OCI-M1 (cell line): ENCODE measurements at places on chromosomes 12 and 14.

DNA sequence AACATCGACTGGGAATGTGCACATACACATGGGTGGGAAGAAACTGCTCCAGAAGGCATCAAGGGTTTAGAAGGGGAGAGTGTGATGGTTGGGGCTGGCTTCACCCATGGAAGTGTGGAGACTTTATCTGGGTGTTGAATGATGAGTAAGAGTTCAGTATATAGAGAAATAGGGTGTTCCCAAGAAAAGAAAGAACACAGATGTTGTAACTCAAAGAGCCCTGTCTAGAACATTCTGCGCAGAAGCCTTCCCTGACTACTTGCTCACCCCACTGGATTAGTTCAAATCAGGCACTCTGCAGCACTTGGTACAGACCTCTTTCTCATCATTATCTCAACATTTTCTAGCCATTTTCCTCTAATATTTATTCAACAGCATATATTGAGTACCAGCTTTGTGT, 491.7 kb downstream of the SNAPC1 start:
- no peak for DNase-seq

- DNase-seq, result no peak
Observed at GRCh38 chr12:70840656-70841350, 79.7 kb downstream of the PTPRR start.

DNA sequence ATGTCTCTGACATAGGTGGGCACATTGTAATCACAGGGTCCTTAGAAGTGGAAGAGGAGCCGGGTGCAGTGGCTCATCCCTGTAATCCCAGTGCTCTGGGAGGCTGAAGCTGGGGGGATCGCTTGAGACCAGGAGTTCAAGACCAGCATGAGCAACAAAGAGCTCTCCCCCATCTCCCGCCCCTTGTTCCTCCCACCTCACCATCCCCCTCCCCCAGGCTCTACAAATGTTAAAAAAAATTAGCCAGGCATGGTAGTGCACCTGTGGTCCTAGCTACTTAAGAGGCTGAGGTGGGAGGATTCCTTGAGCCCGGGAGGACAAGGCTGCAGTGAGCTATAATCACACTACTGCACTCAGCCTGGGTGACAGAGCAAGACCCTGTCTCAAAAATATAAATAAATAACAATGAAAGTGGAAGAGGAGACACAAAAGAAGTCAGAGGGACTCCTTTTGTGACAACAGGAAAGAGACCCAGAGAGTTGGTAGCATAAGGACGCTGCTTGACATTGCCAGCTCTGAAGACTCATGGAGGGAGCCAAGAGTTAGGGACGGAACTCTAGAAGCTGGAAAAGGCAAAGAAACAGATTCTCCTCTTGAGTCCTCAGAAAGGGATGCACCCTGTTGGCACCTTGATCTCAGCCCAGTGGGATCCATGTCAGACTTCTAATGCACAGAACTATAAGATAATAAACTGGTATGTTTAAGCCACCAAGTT, 29.6 kb upstream of the CSRP2 start:
- no peak for DNase-seq

GRCh38 chr12:71183018-71183417, 25.2 kb upstream of the TSPAN8 start:
- DNase-seq, result peak; percentile 20

- DNase-seq, result no peak
Observed at GRCh38 chr12:108312693-108313189, 26.4 kb downstream of the CMKLR1 start.

GRCh38 chr12:40238266-40238902, 13.6 kb downstream of the LRRK2 start:
- DNase-seq, result no peak

DNA sequence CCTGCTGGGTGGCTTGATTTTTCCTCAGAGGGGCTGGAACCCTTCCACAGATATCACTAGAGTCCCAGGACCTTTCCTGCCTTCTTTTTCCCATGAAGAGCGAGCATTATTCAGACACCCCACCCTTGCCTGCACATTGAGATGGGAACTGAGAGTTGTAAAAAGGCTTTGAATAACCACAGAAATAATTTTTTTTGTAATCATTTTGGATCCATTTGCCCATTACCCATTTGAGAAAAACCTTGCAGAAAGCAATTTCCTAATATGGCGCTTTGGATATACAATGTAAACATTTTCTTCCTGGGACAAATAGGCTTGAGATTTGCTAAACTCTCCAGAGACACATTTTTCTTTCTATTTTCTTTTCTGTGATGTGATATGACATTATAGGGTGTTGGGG, 250.6 kb downstream of the MSRB3 start:
- no peak for DNase-seq

DNA sequence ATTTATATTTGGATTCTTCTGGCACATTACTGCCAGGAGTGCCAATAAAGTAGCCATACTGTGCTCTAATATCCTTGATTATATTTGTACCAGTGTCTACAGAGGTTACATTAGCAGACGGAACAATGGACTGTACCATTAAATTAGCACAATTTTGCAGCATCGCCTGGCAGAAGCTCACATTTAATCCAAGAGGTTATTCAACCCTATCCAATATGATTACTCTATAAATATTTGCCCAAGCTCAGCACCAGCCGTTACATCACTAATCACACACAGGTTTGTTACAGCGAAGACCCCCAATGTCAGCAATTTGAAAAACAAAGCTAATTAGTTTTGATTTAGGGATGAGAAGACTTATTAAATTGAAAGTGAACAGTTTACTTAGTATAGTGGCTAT, 16.9 kb upstream of the MGST1 start:
- no peak for DNase-seq

- DNase-seq, result peak; percentile 19
Observed at GRCh38 chr12:95393191-95393790, 80.7 kb upstream of the METAP2 start.

- DNase-seq, result no peak
Observed at GRCh38 chr12:64737539-64737938, 21.7 kb downstream of the GNS start.

DNA sequence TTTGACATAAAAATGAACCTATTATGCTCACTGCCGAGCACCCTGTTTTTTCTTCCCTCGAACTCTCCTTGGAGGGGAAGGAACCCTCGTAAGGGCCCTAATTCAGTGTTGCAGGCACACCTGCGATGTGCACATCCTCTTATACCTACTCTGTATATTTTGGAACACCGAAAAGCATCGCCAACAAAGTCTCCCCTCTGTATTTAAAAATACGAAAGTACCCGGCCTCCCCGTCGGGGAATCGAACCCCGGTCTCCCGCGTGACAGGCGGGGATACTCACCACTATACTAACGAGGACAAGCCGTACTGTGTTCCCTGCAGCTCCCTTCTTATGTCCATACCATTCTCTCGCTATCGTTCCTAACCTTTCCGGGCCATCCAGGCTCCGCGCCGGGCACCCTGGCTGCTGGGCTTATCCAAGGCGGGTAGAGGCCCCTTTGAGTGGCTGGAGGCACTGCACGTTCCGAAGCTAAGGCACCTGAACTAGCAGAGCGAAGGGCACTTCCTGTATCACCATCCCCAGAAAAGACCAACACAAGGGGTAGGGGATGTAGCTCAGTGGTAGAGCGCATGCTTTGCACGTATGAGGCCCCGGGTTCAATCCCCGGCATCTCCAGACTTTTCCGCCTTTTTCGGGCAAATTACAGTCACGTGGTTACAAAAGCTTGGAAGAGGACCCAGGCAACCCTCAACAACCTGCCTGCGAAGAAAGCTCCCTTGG, 25.1 kb upstream of the UBC start:
- no peak for DNase-seq

GRCh38 chr12:26488351-26488750, 293.0 kb downstream of the SSPN start:
- DNase-seq, result no peak

- no peak for DNase-seq
Observed at GRCh38 chr12:74514098-74514872, 23.4 kb upstream of the ATXN7L3B start.

- no peak for DNase-seq
Observed at GRCh38 chr12:69524331-69524630, 54.1 kb downstream of the FRS2 start.

- DNase-seq, result no peak
Observed at GRCh38 chr12:15199930-15200329, 21.3 kb downstream of the RERG start.

DNA sequence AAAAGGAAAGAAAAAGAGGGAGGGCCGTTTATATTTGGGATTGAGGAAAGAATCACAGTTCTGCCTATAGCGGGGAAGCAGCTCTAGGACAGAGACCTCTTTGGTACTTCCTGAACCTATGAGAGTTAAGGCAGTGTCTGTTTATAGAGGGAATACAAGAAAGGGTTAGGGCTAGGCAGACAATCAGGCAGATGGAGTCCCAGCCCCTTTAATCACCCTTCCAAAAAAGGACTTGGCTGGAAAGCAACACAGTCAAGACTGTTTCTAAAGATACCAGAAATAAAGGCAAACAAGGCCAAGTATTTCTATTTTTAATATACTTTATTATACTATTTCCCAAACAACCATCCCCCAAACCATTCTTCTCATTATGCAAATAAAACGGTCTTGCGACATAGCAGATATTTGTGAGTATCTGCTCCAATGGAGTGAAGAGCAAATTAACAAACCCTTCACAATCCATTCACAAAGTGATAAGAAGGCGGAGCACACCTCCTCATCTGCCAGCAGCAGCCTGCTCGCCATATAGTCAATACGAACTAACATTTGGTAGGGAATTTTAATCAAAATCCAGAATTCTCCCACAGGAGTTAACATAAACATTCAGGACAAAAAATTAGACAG, 697 bp upstream of the GRIP1 start:
- DNase-seq, result no peak

GRCh38 chr12:49929581-49929980, 21.0 kb upstream of the AQP2 start:
- DNase-seq, result no peak

- no peak for DNase-seq
Observed at GRCh38 chr12:78700565-78700964, 164.0 kb upstream of the SYT1 start.

- peak; percentile 59 for DNase-seq
Observed at GRCh38 chr12:47889040-47889439, 15.8 kb downstream of the VDR start.

GRCh38 chr14:50497351-50497750, 35.0 kb downstream of the MAP4K5 start:
- no peak for DNase-seq

- DNase-seq, result no peak
Observed at GRCh38 chr14:62796431-62796830, 248.8 kb downstream of the KCNH5 start.

DNA sequence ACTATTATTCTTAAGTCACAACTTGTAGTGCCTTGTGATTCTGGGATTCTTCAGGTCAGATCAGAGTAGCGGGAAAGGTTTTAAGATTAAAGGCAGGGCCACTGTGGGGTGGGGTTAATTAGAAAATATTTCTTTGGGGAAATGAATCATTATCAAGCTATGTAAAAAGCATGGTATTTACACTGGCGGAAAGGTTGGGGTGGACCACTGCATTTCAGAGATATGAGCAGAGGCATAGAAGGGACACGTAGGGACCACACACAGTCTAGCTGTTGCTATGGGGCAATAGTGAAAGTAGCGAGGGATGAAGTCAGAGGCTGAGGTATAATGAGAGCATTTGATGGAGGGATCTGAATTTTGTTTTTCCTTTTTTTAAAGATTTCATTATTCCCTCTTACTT, 31.7 kb upstream of the KCNH3 start:
- no peak for DNase-seq

DNA sequence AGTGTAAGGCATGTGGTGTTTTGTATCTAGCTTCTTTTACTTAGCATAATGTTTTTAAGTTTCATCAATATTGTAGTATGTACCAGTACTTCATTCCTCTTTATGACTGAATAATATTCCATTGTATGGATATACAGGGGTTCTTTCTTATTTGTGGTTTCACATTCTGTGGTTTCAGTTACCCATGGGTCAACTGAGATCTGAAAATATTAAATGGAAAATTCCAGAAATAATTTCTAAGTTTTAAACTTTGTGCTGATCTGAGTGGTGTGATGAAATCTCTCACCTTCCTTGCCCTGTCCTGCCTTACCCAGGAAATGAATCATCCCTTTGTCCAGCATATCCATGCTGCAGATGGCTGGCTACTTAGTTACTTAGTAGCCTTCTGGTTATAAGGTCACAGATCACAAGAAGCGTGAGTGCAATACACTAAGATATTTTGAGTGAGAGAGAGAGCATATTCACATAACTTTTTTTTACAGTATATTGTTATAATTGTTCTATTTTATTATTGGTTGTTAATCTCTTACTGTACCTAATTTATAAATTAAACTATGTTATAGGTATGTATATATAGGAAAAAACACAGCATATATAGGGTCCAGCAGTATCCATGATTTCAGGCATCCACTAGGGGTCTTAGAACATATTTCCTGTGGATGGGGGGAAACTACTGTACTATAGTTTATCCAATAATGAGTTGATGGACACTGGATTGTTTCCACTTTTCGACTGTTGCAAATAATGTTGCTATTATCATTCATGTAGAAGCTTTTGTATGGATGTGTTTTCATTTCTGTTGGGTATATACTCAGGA, 59.6 kb upstream of the LRTM2 start:
- DNase-seq, result no peak

- no peak for DNase-seq
Observed at GRCh38 chr14:61519106-61519505, 176.2 kb upstream of the HIF1A start.

- no peak for DNase-seq
Observed at GRCh38 chr12:77723308-77723707, 107.4 kb upstream of the NAV3 start.

- DNase-seq, result peak; percentile 62
Observed at GRCh38 chr14:94689218-94689984, 77.2 kb downstream of the SERPINA3 start.

GRCh38 chr12:29743077-29743476, 40.7 kb downstream of the TMTC1 start:
- no peak for DNase-seq

DNA sequence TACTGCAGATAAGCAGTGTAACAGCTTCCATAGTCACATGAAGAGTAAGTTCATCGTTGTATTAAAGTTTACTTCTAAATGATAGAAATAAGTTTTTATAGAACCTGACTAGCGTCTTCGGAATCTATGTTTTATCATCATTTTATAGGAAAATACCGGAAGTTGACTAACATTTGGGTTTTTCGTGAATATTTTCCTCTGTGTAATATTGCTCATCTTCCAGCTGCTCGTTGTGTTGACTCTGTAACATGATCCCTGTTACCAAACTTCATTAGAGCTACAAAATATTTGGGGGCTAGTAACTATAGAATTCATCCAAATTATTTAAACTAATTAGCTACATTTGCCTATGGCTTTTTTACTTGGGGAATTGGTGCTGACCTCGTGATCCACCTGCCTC, 37.2 kb downstream of the DDX51 start:
- DNase-seq, result no peak

DNA sequence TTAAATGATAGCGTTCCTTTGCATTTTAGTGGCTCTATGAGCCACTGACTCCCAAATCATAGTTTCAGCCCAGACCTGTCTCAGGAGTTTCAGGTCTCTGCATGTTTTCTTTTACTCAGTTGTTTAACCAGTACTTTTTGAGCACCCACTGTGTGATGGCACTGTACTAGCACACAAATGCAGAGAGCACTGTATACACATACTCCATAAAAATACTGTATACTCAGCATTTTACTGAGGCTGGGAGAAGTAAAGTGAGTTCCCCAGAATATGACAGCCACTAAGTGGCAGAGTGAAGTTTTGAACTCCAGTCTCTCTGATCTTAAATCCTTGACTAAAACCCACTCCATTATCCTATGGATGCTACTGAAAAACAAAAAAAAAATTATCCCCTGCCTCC, 76.0 kb upstream of the HSPB8 start:
- DNase-seq, result no peak

- no peak for DNase-seq
Observed at GRCh38 chr12:5376591-5377207, 55.2 kb upstream of the NTF3 start.

GRCh38 chr12:22322091-22322490, 12.4 kb downstream of the ST8SIA1 start:
- DNase-seq, result no peak
